ENCODE measurements at places on chromosomes 2 and 18.

GRCh38 chr2:40454321-40454720, 2.4 kb upstream of the SLC8A1 start:
- DNase-seq = no peak

DNA sequence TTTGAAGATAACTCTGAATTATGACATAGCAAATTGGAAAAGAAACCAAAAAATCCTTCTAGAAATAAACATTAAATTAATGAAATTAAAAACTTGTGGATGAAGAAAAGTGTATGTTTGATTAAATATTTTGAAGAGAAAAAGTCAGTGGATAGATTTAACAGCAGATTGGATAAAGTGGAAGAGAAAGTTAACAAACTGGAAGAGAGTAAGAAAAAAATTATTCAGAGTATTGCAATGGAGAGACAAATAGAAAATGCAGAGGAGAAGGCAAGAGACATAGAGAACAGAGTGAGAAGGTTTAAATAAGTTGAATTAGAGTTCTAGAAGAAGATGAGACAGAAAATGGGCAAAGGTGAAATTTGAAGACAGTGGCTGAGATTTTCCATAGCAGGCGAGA, 162.8 kb downstream of the DIS3L2 start:
- no peak for DNase-seq

DNA sequence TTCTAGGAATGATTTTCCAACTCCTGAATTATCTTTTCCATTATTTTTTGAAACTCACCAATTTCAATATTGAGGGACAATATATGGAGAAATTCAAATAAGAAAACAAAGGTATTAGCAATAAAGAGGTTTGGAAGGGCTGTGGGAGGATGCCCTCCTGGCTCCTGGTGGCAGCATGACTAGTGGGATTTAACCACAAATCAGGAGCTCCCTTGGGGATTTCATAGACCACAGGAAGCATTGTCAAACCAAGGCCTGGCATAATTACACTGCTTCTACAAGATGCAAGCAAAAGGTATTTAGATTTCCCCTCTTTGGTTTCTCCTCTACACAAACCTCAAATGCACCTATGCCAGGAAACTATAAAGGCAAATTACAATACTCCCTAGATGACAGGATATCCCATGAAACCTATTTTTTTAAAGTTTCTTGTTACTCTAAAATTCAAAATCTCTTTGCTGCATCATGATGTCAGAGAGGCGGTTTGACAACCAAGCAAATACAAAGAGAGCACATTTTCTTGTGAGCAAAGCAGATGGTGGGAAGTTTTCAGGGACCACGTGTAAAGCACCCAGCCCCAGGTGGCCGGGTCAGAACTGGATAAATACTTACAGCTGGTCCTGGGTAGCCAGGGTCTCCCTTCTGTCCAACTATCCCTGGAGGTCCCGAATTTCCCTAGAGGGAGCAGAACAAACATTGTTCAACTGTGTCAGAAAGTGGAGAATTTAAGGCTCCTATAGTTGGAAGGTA, 67.9 kb downstream of the COL6A3 start:
- no peak for DNase-seq

- peak; percentile 37 for DNase-seq
Observed at GRCh38 chr2:101717071-101717845, 19.8 kb downstream of the MAP4K4 start.

GRCh38 chr18:7535436-7536205, 31.5 kb upstream of the PTPRM start:
- no peak for DNase-seq

All from activated T-cell treated with anti-CD3 and anti-CD28 coated beads, Interleukin-2, amount 50 U/mL, for 4 hours (primary cell).